ENCODE measurements at places on chromosomes 13 and 19.

- no peak for ATAC-seq
These were observed 163.4 kb upstream of the GPR12 start for GRCh38 chr13:26923824-26924605.

- ATAC-seq, result no peak
These were observed 114.5 kb downstream of the IRS2 start for GRCh38 chr13:109671919-109672318.

DNA sequence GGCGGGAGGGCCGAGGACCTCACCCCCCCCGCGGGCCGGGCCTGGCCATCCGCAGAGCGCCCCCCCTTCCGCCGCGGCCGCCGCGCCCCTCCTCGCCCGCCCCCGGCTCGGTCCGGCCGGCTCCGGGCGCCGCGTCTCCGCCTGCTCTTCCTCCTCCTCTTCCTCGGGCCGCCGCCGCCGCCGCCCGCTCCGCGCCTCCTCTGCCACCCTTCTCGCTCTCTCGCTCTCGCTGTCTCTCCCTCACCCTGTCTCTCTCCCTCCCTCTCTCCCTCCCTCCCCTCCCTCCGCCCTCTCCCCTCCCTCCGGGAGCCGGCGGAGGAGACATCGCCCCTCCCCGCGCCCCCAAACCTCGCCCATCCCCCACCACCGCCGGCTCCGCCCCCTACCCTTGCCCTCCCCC is at the start of gene SHANK1:
TSS of gene SHANK1 (minus strand) at position 237 of the 400 bp plus-strand sequence. CDS start 2,883 bp downstream, outside the sequence.
- no peak for ATAC-seq

DNA sequence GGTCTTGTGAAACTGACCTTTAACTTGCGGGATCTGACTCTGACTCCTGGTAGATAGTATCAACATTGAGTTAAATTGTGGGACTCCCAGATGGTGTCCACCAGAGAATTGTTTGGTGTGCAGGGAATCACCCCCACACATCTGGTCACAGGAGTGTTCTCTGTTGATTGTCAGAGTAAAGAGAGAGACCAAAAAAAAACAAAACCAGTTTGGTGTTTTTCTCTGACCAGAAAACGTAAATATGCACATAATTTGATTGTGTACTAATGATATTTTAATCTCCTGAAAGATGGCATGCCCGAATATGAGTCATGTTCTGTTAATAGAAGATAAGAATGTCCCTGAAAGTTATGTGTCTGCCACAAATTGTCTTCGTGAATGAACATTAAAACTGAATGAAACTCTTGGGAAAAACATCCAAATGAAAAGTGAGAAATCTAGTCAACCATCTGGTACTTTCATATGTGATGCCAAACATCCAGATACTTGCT is 118.5 kb upstream of the GPC6 start:
- ATAC-seq, result no peak

DNA sequence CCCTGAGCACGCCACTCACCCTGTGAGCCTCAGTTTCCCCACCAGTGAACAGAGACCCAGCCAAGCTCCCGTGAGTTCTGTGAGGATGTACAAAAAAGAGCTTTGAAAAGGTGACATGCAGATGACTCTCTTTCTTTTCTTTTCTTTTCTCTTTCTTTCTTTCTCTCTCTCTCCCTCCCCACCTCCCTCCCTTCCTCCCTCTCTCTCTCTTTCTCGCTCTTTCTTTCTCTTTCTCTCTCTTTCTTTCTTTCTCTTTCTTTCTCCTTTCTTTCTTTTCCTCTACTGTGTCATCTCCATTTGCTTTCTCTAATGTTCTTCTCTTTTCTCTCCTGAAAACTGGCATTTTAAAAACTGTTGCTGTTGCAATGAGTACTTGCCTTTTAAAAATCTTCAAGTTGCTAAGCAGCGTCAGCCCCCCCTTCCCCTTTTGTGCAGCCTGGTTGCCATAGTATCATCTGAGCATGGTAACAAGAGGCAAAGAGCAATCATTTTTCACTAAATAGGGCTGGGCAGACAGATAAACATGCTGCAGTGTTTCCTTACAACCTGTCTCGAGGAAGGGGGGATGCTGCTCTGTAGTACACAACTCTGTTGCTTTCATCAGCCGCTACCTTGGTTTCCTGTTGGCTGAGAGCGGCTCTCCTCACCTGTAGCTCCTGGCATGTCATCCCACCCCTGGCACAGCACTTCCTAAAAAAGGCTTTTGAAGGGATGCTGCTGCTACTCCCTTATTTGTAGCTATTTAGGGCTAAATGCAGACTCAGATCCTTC is 108.7 kb upstream of the MBNL2 start:
- no peak for ATAC-seq

GRCh38 chr19:608155-609003 is 18.7 kb downstream of the HCN2 start:
- ATAC-seq, result peak; percentile 18

DNA sequence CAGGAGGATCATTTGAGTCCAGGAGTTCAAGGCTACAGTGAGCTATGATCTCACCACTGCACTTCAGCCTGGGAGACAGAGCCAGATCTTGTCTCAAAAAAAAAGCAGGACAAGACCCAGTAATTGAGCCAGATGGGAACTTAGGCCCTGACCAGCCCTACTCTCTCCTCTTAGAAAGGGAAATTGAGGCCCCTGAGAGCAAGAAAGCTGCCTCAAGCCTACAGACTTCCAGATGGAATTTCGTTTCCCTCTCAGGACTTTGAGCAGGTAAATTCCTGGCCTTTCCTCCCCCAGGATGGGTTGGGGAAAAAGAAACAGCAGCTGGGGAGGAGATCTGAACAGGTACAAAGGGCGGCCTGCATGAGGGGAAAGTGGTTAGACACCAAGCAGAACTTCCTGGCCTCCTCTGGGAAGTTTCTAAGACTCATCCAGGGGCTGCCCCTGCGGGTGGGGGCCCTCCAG is 3.6 kb upstream of the BCL3 start:
- ATAC-seq, result no peak

GRCh38 chr19:13181747-13182388 is 31.7 kb downstream of the IER2 start:
- peak; percentile 28 for ATAC-seq

DNA sequence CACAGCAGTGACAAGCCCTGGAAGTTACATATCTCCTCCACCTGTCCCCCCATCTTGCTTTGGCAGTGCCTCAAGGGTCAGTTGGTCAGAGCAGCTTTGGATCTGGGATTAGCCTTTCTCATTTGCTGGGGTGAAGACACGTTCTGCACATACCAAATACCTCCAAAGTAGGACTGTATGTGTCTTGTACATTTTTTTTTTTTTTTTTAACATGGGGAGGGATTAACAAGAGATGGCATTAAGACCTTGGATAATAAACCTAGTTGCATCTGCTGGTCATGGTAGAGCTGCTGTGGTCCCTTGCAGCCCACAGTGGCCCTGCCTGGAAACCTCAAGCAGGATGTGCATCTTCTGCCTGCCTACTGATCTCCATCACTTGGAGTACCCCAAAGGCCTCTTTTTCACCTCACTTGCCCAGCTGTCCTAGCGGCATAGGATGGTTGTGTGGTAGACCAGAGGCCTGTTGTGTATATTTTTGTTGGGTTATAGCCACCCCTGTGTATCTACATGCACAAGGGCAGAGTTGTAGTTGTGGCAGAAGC is 2.5 kb downstream of the RPS19 start:
- no peak for ATAC-seq

DNA sequence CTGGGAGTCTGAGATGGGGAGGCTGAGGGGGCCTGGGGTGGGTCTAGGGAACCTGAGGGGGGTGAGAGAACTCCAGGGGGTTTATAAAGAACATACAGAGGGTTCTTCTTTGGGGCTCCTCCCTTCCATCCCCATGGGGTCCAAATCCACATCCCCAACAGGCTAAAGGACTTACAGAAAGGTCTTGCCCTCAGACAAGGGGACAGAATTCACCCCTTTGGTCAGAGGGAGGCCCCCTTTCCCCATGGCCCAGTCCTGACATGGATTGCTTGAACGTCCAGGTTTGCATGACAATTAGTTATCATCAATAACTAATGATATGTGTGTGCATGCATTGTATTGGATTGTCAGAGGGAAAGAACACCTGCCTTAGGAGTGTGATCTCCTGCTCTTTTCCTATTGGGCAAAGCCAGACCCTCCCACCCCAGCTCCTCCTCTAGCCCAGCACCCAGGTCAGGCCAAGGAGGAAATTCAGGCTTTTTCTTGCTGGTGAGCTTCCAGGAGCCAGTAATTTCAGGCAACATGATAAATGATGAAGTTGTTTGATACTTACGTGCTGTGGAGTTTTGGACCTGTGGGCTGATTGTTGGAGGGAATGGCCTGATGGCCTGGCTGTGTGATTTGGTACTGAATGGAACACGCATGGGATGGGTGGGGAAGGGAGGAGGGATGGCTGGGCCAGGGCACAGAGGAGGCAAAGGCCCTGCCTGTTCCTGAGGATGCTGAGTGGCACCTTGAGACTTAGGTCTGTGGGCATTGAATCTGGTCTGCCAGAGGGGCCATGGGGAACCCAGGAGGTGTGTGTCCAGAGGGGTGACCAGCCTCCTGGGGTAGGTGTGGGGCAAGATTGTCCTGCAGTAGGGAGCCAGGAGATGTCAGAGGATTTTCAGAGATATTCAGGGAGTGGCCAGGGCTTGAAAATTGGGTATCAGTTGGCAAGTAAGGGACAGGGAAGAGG is 1.1 kb downstream of the KLHL26 start:
- ATAC-seq, result no peak

GRCh38 chr13:76474356-76474755 is 411.8 kb downstream of the KCTD12 start:
- no peak for ATAC-seq

DNA sequence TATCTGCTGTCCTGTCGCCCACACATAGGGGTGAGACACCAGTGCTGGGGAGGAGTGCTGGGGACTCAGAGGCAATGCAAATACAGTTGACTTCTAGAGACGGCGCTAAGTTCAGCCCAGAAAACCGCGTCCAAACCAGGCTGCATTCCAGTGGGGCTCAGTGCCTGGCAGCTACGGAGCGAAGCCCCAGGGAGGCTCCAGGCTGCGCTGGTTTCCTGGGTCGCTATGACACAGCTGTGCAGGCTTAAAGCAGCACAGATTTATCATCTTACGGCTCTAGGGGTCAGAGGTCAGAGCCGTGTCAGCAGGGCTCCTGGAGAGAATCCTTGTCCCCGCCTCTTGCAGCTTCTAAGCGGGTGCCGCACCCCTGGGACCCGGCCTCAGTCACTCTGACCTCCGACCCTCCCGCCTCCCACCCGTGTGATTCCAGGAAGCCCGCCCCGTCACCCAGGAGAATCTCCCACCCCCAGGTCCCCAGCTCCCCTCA is 61.6 kb downstream of the ANKRD10 start:
- ATAC-seq, result peak; percentile 36

DNA sequence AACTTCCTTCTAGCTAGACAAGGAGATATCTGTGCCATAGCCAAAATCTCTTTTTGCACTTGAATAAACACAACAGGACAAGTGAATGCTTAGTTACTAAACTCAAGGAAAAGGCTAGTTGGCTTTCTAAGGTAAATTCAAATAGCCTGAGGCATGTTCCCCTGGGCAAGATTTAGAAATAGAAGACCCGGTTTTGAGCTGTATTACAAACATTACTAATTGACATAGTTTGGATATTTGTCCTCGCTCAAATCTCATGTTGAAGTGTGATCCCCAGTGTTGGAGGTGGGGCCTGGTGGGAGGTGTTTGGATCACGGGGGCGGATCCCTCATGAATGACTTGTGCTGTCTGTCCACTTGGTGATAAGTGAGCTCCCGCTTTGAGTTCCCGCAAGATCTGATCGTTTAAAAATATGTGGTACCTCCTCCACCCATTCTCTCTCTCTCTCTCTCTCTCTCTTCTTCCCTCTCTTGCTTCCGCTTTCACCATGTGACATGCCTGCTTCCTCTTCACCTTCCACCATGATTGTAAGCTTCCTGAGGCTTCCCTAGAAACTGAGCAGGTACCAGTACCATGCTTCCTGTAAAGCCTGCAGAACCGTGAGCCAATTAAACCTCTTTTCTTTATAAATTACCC is 3.9 kb upstream of the KBTBD6 start:
- ATAC-seq, result no peak

DNA sequence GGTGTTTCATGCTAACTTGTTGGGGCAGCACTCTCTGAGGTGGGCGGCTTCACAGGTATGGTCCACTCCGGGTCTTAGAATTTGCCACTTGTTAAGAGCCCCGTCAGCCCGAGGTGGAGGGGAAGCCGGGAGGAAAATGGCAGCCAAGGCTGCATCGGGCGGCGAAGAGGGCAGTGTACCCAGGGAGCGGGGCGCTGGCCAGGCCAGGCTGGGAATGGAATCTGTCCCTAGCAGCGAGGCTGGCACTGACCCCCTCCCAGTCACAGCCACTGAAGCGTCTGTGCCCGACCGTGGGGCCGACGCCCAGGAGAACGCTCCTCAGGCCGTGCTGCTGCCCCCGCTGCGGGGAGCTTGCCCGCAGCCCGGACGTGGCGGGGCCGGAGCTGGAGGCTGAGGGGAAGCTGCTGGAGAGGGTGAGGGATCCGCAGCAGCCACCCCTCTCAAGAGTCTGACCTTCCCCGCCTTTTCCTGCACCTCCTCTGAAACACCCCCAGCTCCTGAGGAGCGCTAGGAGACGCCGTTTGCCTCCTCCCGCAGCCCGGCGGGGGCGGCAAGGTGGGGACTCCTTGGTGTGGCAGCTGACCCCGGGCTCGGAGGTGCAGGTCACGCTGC is 313.8 kb upstream of the SPRY2 start:
- no peak for ATAC-seq

DNA sequence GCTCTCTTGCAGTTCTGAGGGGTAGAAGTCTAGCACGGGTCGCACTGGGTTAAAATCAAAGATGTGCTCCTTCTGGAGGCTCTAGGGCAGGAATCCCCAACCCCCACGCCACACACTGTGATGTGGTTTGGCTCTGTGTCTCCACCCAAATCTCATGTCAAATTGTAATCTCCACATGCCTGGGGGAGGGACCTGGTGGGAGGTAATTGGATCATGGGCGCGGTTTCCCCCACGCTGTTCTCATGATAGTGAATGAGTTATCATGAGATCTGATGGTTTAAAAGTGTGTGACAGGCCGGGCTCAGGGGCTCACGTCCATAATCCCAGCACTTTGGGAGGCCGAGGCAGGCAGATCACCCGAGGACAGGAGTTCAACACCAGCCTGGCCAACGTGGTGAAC is 26.6 kb upstream of the CALM3 start:
- no peak for ATAC-seq

DNA sequence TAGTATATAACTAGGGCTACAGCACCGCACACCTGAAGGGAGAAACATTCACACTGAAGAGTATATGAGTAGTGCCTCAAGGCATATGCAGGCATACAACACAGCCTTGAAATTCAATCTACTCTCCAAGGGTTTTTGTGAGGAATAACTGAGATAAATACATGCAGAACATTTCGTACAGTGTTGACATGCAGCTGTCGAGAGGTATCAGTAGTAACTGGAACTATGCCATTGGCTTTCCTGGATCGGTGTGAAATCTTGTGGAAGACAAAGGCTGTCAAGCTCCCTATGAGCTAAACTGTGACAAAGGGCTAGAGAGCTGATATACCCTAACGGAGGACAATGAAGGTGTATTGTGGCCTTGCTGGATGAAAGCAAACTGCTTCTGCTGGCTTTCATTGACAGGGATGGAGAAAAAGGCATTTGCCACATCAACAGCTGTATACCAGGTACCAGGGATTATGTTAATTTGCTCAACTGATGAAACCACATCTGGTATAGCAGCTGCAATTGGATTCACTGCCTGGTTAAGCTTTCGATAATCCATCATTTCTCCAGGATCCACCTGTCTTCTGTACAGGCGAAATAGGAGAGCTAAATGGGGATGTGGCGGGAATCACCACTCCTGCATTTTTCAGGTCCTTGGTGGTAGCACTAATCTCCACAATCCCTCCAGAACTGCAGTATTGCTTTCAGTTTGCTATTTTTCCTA is 16.3 kb downstream of the MTRF1 start:
- no peak for ATAC-seq
